ENCODE measurements at places on chromosomes 1 and 21.

GRCh38 chr1:92444351-92444750 is 42.4 kb downstream of the GFI1 start:
- no peak for DNase-seq

- no peak for DNase-seq
These were observed 54.6 kb upstream of the SAMSN1 start for GRCh38 chr21:14600569-14601297.

DNA sequence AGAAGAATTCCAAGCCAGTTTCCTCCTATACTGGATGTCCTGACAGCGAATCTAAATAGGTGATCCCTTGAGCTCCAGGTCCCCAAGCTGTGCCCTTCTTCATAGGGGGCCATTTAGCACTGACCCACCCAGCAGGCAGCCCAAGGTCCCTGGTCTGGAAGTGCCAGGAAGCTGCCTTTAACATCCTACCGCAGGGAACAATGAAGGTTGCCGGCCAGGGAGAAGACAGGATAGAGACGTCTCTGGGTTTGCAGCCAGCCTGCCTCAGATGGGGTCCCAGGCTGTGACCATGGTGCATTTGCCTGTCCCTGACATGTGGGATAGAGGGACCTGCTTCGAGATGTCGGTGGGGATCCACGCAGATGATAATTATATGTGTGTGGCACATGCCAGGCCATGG is 2.7 kb upstream of the RIPK4 start:
- no peak for DNase-seq

DNA sequence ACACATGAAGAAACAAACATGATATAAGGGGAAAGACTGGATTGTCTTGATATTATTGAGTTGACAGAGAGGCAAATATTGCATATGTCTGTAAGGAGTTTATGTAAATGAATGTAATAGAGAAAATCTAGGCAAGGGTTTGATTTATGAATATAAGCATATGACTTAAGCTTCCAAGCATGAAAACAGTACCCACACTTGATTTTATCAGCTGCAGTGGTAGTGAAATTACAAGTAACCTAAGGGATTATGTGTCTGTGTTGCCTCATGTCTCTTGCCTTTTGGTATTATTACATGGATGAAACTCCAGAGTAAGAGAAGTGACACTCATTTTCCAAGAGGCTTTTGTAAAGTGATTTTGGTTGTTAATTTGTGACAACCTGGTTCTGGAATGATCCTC is 1678.9 kb downstream of the KCNT2 start:
- DNase-seq = no peak

- no peak for DNase-seq
These were observed 132.7 kb downstream of the PLPPR4 start for GRCh38 chr1:99397029-99397428.

DNA sequence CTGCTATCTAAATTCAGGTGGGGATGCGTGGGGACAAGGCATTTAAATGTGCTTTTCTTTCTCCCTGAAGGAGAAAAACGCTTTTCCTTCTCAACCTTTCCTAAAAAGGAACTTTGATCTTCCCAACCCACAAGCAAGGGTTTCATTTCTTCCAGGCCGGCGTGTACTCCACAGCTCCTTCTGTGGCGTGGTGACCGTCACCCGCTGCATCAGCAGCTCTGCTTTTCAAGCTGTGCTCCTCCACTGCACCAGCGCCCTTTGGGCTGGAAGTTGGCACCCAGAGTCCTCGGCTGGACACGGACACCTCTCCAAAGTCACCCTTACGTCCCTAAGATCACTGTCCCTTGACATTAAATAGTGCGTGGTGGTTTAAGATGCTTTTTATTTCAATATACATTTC is 54.3 kb downstream of the PEX14 start:
- no peak for DNase-seq

- no peak for DNase-seq
These were observed 2.0 kb upstream of the TRNP1 start for GRCh38 chr1:26991310-26992116.

GRCh38 chr1:35175098-35175576 is 17.8 kb downstream of the SFPQ start:
- DNase-seq = no peak
